ENCODE measurements at places on chromosomes 13 and 19.

DNA sequence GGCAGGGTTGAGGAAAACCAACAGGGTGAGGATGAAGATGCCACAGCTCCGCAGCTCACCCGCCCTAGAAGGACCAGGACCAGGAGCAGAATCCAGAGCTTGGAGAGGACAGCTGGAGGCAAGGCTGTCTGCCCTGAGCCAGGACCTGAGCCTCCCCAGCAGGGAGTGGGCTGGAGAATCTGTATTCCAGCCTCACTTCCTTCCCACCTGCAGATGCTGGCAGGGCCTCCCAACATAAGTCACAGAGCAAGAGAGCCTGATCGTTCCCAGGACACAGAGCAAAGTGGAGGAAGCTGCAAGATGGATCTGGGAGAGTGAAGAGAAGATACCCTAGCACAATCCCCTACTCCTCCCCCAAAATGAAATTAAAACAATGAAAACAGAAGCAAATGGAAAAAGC is 61.7 kb upstream of the WASF3 start:
- DNase-seq = no peak

- DNase-seq = peak; percentile 47
Measured at GRCh38 chr19:3304871-3305423, 61.4 kb upstream of the NFIC start.

DNA sequence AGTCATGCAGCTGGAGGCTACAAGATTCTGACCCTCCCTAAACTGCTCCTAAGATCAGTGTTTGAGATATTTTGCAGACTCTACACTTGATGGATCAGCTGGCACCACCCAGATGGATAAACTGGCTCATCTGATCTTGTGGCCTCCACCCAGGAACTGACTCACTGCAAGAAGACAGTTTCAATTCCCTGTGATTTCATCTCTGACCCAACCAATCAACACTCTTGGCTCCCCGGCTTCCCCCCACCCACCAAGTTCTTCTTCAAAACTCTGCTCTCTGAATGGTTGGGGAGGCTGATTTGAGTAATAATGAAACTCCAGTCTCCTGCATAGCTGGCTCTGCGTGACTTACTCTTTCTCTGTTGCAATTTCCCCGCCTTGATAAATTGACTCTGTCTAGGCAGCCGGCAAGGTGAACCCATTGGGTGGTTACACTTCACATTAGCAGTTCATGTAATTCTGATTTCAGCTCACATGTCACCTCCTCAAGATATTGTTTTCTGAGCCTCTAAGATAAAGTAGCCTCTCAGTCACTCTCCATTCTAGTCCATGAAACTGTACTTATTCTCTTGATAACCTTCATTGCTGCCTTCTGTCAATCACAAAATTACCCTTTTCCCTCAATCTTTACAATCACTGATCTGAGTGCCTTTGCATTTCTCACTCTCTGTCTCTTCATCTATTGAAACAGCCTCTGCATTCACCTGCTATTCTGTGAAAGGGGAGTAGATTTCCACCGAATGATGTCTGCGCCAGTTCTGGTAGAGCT is 9.9 kb upstream of the FPR3 start:
- no peak for DNase-seq

DNA sequence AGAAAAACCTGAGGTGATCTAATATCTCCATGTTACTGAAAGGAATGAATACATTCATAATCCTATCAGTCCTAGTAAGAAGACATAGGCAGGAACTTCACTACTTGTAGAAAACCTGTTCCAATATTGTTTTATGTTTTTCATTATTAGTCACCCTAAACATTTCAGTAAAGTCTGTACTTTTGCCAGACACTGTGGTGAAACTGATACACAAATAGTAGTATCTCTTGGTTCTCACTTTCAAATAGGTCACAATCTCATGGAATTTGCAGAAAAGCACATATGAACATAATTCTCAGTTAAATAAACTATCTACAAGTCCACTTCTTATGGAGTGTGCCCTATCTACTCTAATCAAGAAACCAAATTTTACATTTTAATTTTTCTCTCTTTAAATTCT is 88.3 kb upstream of the PCDH9 start:
- DNase-seq = no peak

DNA sequence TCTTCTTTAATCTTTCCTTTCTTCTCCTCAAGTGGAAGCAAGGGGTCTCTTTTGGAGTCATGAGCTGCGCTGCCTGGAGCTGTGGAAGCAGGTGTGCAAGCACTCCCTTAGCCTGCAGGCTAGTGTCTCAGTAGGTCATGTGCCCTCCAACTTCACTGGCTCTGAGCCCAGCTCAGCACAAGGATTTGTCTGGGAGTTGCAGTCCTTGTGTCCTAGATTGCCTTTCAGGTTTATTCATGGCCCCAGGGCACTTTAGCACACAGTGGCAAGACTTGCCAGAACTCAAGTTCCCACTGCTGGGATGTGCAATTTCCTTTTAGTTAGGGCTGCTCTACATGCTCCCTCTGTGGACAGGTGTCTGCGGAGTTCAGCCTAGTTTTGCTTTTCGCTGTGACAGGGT is 211.7 kb downstream of the LIG4 start:
- DNase-seq = no peak

- no peak for DNase-seq
Measured at GRCh38 chr19:14577264-14577663, 5.4 kb upstream of the NDUFB7 start.

DNA sequence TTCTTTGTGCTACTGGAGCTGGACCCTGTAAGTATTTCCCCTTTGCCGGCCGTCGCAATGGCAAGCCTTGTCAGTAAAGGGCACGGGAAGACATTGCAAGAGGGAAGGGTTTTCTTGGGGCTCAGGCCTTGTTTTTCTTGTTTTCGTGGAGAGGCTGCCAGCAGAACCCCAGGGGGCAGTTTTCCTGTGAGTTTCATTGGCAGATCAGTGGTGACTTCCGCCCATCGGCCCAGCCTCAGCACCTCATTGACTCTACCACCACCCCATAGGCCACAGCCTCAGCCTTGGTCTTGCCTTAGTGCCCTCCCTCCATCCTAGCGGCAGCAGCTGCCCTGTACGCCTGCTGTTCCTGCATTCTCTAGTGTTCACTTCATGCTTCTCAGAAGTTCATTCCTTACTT is 61.5 kb downstream of the GJA3 start:
- no peak for DNase-seq

- no peak for DNase-seq
Measured at GRCh38 chr13:45541806-45542205, 73.7 kb downstream of the ERICH6B start.

DNA sequence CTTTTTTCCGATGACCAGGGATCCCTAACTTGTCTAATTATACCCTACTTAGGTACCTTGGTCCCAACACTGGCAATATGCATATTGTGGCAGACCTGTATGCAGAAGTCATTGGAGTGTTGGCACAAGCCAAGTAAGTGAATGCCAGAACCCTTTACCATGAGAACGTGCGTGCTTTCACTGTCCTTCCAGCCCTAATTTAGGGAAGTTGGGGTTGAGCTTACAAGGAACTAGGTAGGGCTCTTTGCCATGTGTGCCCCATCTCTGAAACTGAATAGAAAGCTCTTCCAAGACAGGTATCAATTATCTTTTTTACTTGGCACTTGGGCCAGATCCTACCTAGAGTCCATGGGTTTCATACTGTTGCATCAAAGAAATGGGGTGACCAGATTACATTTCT is 93.2 kb downstream of the FRY start:
- no peak for DNase-seq

DNA sequence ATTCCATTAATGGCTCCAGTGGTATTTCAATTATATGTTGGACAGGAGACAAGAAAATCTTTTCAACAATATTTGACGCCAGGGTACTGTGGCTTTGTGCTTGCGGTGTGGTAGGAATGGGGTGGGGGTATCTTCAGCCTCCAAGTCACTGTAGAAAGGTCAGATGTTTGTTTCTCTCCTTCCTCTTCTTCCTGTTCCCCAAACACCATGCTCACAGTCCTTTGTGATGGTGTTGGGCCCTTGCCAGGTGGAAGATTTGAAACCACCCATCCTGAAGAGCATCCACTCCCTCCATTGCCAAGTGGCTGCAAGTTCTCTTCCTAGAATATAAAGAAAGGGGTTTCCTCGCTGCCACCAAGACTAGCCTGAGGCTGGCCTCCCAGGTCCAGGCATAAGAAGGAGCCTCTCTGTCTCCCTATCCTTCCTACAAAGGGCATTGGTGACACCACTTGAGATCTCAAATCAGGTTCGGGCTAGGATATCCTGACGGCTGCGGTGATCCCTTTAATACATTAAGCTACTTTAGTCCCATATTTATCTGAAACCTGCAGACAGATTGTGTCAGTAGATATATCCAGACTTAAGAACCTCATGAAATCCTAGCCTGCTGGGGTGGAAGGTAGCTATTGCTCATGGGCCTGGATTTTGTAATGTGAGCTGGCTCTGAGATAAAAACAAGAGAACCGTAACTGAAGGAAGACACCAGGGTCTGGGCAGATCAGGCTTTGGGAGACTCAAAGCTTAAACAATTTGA is 64.3 kb upstream of the SIAH3 start:
- no peak for DNase-seq

DNA sequence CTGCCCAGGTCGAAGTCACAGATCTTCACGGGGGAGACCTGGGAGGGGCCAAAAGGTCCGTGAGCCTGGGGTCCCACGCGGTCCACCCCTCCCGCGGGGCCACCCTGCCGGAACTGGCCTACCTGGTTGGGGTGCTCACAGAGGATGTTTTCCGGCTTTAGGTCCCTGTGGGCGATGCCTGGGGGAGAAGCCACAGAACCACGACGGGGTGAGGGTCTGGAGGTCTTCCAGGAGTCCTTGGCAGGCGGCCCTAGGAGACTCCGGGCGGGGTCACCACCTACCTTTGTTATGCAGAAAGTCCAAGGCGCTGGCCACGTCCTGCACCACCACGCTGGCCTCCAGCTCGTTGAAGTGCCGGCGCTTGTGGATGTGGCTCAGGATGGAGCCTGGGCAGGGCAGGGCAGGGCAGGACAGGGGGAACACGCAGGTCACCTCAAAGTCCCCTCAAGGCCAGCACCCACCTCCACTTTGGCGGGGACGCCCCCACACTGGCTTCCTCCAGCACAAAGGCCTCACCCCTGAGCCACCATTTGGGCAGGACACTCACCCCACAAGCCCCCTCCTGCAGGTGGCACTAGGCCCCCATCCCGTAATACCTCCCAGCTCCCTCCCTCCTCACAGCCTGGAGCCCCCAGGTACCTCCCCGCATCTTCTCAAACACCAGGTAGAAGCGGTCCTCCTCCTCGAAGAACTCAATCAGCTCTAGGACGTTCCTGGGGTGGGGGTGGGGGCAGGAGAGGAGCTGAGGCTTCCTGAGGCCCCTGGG is 8.4 kb downstream of the MKNK2 start:
- DNase-seq = no peak

DNA sequence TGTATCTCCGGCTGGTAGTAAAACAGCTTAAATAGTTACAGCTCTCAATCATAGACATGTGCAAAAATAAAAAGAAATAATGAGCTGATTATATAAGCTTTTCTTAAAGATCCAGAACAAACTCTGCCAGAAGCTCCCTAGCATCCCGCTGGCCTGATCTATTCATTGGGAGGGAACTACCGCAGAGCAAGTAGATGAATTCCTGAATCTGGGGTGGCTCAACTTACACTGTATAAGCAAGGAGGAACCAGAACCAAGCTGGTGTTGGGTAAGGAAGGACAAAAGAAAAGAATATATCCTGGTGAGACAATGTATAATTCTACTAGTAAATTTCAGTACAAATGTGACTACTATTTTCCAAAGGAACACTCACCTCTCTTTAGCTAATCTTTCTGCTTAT is 1122.2 kb downstream of the OLFM4 start:
- no peak for DNase-seq

- DNase-seq = no peak
Measured at GRCh38 chr13:65985612-65986011, 1244.5 kb downstream of the PCDH9 start.

GRCh38 chr19:30222992-30223865 is 149.0 kb upstream of the ZNF536 start:
- DNase-seq = no peak

DNA sequence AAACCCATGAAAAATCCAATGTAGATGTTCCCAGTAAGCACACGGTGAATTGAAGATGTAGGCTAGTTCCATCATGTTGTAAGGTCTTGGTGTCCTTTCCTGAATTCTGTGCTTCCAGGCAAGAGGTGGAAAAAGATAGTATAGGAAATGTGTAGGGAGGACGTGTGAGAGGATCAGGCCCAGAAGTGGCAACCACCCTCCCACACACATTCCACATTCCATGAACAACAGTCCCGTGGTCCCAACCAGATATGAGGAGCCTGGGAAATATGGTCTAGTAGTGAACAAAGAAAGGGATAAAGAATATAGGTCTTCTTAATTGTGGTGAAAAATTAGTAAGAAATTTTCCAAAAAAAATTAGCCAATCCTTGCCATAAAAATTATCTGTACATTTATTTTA is 1254.2 kb upstream of the SLC10A2 start:
- no peak for DNase-seq

DNA sequence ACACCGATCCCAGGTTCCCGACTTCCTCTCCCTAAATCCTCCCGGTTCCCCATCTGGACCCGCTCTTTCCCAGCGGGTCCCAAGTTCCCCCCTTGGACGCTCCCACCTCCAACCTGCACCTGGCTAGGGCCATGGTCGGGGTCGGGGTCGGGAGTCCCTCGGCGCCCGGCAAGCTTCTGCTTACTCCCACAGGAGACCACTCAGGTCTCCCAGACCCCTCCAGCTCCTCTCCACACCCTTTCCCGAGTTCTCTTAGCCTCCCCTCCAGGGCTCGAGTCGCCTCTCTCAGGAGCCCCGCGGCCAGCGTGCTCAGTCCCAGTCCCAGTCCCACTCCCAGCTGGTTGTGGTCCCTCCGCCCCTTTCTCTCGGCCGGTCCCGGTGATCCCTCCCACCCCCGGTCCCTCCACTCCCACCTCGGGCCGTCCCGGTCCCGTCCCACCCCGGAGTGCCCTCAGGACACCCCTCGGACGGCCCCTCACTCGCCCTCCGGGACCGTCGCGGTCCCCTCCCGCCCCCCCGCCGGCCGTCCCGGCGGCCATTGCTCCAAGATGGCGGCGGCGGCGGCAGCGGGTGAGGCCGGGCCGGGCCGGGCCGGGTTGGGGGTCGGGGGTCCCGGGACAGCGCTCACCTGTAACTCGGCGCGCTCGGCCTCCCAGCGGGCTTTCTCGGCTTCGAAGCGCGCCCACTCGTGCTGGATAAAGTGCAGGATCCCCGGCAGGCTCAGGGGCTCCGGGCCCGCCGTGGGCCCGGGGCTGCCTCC is at the start of gene FKRP:
FKRP (plus strand) TSS at position 537 of the 760 bp plus-strand sequence. CDS start 9,394 bp downstream, outside the sequence.
- DNase-seq = peak; percentile 45

DNA sequence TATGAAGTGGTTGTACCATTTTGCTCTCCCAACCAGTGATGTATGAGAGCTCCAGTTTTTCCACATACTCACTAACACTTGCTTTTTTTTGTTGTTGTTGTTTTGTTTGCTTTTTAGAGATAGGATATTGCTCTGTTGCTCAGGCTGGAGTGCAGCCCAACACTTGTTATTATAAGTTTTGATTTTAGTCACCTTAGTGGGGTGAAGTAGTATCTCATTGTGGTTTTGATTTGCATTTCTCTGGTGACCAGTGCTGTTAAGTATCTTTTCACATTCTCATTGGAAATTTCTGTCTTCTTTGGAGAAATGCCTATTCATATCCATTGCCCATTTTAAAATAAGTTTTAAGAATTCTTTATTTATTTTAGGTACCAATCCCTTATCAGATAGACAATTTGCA is 31.3 kb downstream of the CYP4F22 start:
- DNase-seq = no peak

Measured in stimulated activated CD4-positive, alpha-beta T cell treated with anti-CD3 and anti-CD28 coated beads, TNF-alpha, amount 100 ng/mL, for 1 hour (primary cell).